ENCODE measurements at places on chromosomes 11 and 22.
A peak's percentile ranks its signal among the peaks of the same experiment; 100 is the strongest.

DNA sequence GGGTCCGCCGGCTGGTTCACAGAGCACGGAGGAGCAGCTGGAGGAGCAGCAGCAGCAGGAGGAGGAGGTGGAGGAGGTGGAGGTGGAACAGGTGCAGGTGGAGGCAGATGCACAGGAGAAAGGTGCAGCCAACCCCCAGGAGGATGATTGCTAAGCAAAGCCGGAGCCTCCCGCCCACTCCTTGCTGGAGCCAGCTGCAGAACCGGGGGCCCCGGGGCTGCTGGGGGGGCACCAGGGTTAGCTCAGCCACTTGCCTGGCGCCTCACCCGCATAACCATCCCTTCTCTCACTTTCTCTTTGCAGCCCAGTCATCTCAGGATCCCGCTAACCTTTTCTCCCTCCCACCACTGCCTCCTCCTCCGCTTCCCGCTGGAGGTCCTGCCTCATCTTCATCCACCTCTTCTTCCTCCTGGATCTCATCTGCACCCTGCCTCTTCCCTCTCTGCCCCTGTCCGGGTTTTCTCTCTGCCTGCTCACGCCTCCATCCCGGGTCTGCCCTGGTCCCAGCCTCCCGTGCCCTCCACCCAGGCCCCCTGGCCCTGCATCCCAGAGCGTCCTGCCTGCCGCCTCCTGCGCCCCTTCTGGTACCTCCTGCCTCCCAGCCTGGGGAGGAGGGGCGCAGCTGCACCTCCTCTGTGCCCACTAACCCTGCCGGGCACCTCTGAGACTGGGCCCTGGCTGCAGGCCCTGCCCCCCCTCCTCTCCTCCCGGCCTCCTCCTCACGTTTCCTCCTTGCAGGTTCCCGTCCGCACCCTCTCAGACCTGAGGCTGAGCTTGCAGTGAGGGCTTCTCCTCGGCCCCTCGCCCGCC, 9.5 kb downstream of the KCTD17 start:
- DNase-seq, result no peak

- DNase-seq, result peak; percentile 91
These were observed 4.8 kb upstream of the POU2F3 start for GRCh38 chr11:120235024-120235628.

DNA sequence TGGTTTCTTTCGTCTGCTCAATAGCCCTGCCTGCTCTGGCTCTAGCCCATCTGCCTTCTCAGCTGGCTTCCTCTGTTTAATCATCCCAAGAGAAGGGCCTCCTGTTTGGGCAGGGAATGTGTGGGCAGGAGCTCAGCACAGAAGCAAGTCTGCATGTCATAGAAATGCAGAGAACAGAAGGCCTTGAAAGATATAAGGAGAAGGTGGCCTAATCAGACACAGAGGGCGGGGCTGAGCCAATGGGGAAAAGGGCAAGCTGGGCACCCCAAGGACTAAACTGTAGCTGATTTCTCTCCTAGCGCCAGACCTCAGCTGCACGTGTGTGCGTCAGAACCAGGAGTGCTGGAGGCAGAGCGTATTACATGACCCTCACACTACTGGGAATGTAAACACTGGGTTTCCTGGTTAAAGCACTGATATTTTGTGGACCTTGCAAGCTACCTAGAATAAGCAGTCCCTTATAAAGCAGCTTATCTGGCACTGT, 7.6 kb upstream of the CCKBR start:
- DNase-seq, result no peak

DNA sequence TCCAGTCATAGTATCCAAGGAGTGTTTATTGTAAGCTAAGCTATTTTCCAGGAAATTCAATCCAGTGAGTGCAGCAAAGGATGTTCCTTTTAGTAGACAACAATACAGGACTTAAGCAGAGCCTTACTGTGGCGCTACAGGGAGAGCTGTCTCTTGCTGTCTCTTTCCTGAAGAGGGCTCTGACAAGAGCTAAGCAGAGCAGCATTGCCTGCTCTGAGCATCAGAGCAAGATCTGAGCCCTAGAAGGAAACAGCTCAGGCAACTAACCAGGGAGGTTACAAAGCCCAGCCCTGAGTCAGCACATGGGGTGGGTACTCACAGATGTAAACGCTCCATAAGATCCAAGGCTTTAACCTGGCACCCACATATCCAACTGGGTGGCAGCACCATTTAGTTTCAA, 8.0 kb downstream of the LAYN start:
- no peak for DNase-seq

- DNase-seq, result peak; percentile 13
These were observed 41.0 kb upstream of the OLFML1 start for GRCh38 chr11:7444091-7444981.

- no peak for DNase-seq
These were observed 70.1 kb downstream of the CYB5R2 start for GRCh38 chr11:7603031-7603781.

DNA sequence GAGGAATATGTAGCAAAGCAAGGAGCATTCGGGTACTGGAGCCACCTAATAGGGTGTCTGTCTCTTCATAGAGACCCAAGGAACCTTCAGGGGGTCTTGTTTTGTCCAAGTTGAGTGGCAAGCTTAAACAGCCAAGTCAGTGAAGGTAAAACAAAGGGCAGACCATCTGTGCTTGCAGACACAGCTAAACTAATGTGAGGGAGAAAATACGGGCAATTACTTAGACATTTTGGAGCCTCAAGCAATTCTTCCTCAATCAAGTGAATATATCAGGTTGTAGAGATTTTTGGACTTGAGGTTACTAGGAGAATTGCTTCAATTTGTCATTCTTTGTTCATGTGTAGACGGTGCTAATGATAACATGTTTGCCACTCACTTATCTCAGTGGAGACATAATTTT, 148.2 kb upstream of the ARHGAP20 start:
- DNase-seq, result no peak

GRCh38 chr11:7437696-7438095, 47.6 kb upstream of the OLFML1 start:
- no peak for DNase-seq

DNA sequence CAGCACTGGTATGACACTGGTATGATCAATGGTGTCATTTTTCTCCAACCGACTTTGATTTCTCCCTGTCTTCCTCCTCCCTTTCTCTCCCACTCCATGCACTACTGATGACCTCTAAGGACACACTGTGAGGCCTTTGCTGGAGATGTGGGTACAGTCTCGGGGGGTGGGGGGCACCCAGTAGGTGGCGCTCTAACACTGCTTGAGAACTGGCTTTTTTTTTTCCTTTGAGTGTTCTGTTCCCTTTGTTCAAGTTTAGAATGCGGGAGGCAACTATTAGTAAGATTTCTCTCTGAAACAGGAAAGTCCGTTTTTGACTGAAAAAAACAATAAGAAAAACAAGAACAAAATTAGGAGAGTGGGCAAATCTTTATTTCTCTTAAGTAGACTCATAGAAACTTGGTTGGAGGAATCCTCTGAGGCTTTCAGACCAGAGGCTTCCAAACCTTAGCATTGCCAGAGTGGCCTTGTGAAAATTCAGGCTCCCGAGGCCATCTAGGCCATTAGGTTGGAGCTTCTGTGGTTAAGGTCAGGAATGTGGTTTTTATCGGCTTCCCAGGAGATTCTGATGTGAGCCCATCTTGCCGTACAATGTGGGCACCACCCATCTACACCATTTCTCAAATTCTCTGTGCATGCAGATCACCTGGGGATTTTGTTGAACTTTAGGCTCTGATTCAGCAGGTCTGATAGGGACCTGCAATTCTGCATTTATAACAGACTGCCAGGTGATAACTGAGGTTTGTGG, 43.2 kb downstream of the PANX1 start:
- DNase-seq, result peak; percentile 67

- DNase-seq, result peak; percentile 75
These were observed 12.8 kb upstream of the CLPB start for GRCh38 chr11:72446929-72447769.

DNA sequence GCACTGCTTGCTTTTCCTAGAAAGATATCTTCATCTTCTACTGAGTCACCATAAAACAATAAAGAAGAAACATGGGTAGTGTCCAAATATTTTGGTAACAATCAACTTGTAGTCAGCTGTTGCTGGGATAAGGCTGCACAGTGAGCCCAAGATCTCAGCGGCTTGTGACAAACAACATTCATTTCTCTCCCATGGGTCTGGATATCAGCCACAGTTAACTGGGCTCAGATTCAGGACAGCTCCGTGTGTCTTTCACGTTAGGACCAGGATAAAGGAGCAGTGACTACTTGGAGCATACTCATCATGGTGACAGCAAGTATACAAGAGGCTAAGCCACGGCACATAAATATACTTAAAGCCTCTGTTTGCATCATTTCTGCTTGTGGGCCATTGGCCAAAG, 27.9 kb upstream of the GRK3 start:
- DNase-seq, result no peak

DNA sequence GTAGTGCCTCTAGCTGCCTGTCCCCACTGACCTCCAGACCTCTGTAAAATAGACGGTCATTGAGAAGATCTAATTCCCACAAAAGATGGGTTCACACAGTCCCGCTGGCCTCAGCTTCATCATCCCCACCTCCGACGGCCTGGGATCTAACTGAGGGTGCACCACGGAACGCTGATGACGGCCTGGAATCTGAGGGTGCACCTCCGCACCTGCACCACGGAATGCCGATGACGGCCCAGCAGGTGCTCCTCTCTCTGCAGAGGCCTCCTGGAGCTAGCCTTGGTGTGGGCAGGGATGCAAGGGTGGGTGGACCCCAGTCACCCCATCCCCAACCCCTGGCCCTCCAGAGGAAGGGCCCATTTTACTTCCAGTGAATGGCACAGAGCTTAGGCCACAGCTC, 77.3 kb downstream of the PHF21B start:
- no peak for DNase-seq

DNA sequence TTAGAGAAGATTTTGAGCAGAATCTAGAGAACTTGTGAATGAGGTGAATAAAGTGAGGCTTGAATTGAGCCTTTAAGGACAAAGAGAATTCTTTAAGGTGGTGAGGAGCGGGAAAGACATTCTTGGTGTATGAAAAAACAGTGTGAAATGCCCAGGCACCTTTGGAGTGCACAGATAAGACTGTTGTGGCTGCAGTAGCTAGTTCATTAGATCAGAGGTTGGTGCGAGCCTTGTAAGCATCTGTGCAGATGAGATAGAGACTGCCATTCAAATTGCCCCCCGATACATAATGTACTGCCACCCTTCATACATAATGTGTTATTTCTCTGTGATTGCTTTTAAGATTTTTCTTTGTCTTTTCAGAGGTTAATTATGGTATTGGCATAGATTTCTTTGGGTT, 31.3 kb downstream of the ATXN10 start:
- no peak for DNase-seq

DNA sequence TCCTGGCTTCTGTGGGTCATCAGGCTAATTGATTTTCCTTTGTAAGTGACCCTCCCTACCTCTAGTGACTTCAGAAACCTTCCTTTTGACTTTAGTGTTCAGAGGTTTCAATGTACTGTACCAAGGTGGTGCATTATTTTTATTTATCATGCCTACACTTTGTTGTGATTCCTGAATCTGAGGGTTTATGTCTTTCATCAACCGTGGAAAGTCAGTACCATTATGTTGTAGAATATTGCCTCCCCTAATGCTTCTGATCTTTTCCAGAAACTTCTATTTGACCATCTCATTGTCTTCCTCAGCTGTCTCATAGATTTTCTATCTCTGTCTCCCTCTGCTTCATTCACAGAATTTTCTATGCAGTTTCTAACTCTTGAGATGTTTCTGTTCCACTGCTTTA, 105.5 kb downstream of the KCNQ1OT1 start:
- DNase-seq, result no peak
